Lower lobe of right lung (tissue), 2 donors: ENCODE measurements at places on chromosomes 5 and 9.

GRCh38 chr9:138009803-138010690 lies 132.5 kb downstream of the CACNA1B start:
- peak; percentile 32 for DNase-seq

GRCh38 chr9:72627147-72627546 lies 105.7 kb downstream of the TMC1 start:
- no peak for DNase-seq

DNA sequence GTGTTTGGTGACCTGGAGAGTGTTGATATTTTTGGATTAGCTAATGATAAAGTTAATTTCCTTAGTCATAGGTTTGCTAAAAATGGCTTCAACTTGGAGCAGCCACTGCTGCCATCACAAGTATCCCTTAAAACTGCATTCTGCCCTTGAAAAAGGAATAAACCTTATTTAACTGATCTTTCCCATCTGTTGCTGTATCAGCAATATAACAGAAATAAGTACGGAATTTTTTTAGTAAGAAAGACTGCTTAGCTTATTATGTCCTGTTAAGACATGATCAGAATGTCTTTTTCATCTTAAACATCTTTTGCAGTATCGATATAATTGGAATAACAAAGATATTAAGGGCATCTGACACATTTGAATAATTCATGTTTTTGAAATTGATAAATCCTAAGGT lies 75.7 kb downstream of the LNPEP start:
- DNase-seq = no peak

DNA sequence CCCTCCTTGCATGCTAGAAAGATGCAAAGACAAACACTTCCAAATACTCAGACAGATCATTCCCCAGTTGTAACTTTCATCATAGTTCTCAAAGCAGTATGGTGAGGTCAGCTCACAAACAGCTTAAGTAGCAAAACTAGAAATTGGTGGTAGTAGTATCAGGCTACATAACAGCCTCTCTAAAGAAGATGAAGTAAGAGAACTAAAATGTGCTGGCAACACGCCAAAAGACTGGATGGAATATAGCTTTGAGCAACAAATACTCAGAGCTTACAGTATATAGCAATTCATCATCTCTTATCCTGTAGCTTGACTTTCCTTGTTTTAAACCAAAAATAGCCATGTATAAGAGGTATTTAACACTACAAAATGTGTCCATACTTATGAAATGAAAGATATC lies 7.5 kb downstream of the PFDN1 start:
- no peak for DNase-seq

GRCh38 chr9:129218272-129218625 lies 40.2 kb upstream of the IER5L start:
- DNase-seq = no peak

DNA sequence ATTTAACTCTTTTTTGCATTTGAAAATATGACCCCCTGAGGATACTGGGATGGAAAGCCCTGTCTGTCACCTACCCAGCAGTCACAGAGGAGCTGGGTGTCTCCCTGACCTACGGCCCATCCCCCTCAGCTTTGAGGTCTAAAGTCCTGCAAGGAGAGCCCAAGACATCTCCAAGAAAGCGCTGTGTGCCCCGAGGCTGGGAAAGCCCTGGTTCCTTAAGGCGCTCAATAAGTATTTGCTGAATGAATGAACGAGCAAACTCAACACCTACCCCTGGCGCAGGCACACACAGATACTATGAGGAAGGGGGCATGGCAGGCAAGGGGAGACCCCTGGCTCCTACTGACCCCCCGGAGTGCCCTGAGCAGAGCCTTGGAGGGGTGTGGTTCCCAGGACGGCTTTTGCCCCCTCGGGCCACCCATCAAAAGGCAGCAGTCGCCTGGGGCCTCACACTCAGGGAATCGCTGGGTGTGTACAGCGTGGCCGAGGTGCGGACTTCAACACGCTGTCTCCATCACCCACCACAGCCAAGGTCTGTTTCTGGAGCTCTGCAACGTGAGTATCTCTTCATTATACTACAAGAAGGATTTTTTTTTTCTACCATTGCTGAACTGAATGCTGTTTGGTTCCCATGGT lies 211.6 kb downstream of the ERCC6L2 start:
- no peak for DNase-seq

- peak; percentile 14 for DNase-seq
Observed at GRCh38 chr5:89418407-89419085, 535.6 kb upstream of the MEF2C start.

- no peak for DNase-seq
Observed at GRCh38 chr9:83425240-83425639, 113.0 kb downstream of the FRMD3 start.

DNA sequence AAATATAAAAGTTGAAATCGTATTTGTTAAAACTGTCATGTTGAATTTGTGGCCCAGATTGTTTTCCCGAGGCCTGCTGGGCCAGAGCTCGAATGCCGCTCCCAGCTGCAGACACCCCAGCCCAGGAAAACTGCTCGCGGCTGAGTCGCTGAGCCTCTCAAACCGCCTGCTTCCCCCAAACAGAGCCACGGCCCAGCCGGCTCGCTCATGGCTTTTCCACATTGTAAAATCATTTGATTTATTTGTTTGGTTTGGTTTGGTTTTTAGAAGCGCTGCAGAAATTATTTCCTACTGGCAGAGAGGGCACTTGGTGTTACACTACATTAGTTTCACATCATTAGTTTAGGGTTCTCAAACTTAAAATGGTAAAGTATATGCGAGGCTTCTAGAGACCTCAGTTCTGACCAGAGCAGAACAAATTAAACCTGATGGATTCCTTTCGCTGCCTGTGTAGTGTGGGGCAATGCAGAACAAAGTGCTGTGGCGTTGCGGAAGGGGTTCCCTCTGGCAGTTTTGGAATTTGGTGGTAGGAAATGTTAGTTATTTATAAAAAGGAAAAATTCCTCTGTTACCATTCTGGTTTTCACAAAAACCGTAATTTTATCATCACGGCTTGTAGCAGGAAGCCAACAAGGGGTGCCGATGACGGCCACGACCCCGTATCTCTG lies 156.5 kb upstream of the PITX1 start:
- no peak for DNase-seq

GRCh38 chr5:79032031-79032695 lies 37.3 kb downstream of the DMGDH start:
- DNase-seq = no peak

DNA sequence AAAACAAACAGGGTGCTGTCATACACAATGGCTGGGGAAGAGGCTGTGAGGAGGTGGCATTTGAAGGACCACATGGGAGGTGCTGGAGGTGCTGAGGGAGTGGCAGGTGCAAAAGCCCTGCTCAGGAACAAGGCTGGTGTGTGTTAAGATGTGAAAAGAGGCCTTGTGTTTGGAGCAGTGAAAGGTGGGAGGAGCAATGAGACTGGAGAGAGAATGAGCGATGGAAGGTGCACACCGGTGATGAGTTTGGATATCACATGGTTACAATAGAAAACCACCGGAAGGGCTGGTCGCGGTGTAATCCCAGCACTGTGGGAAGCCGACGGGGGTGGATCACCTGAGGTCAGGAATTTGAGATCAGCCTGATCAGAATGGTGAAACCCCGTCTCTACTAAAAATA lies 9.2 kb upstream of the FIBCD1 start:
- DNase-seq = no peak

DNA sequence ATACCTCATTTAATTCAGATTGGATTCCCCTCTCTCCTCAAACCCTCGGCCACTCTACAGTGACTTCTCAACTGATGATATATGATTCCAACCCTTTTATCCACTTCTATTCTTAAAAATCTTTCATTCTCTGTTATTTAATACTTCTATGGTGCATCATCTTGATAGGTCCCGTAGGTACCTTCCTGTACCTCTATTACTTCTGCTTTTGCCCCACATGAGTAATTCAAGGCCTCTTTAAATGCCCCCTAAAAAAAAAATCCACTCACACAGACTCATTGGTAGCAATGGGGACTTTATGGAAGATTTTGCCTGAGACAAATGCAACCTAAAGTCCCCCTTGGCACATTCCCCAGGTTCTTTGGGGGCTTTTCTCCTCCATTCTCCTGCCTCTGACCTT lies 54.3 kb downstream of the FAM81B start:
- DNase-seq = no peak

DNA sequence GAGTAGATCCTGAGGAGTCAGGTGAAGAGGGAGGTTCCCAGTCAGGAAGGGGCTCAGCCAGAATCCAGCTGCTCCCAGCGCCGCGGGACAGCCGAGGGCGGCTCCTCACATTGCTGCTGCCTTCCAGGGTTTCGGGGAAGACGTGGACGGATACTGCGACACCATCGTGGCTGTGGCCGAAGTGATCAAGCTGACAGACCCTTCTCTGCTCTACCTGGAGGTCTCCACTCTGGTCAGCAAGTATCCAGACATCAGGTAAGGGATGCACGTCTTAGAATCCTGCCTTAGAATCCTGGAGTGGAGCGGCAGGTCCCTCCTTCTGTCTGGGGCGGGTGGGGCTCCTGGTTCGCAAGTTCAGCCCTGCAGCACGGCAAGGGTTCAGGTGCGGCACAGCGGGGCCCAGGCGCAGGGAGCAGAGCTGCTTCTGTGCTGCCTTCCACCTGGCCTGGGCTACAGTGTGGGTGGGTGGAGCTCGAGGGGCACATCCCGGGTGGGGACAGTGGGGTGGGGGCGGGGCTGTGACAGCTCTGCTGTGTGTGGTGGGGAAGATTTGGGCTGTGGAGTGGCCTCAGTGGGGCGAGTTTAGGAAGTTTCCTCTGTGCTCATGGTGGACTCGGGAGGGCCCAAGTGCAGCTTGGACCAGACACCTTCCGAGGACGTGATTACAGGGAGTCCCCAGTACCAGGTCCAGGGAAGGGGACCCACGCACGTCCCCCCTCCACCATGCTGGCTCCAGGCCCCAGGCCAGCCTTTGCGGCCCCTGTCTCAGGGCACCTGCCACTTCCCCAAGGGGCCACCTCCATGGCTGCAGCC lies 22.8 kb downstream of the EXOC3 start:
- DNase-seq = no peak

- no peak for DNase-seq
Observed at GRCh38 chr5:173338380-173339015, 10.3 kb upstream of the STC2 start.

DNA sequence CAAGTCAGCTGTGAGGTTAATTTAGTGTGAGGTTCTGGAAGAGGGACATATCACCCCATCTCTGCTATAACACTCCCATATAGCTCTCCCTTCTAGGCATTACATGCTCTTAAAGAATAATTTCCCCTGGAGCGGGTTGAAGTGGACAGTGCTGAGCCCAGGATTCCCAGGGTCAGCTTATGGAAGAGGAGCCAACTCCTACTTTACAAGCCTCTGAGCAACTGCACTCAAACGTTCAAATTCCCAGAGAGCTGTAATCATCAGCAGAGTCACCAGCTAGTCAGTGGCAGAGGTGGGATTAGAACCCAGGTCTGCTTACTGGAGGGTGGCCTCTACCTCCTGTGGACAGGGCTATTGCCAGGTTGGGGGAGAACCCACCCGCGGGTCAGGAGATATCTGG lies 1.4 kb downstream of the NEURL1B start:
- DNase-seq = no peak

DNA sequence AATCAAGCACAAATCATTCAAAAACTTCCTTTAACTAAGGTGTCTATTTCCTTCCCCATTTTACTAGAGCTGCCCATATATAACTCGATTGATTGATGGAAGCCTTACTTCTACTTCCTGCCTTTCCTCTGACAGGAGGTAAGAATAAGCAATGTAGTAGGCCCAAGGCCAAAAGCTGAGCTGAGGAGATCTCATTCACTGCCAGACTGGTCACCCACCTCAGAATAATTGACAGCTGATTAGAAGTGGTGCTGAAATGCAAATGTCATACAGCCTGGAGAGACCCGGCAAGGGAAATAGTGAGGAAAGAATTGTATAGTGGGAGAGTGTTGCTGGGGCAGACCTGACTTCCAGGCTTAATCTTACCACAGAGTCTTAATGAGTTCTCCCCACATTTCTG lies 239.9 kb downstream of the SAXO1 start:
- no peak for DNase-seq

DNA sequence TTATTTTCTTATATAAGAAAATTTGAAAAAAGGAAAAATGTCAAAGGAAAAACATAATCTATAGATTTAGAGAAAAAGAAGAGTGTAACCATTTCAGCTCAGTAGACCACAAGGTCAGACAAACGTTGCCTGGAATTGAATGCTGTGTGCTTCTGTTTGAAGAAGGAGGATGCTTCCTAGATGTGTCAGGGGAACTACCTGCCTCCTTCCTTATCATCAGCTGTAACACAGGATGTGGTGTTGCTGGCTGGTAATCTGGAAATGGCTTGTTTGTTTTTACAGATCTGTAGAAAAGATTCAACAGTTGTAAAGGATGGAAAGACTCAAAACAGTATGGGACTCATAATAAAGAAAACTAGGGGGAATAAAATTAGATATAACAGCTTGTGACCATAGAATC lies 160.7 kb upstream of the MEF2C start:
- no peak for DNase-seq

DNA sequence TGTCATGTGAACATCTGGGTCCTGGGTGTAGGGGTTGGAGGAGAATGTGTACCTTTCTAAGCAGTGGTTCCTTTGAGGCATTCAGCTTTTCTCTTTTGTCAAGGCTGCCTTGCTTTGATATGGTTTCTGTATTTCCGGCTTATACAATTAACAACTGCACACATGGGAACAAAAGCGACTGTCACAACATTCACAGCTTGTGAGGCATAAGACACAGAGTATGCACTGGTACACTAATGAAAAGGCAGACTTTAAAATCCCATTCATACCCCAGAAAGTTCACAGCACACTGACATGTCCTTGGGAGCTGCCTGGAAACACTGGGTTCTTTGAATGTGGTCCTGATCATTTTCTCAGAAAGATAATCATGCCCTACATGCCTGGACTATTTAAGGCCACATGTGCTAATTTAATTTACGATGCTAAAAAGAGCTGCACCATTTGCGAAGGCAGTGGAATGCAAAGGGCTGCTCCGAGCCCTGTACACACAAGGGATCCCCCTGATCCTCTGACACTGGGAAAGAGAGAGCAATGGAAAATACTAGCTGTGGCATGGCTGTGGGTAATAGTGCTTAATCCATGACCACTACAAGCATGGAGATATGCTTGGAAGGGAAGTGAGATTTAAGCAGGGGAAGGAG lies 131.8 kb downstream of the EFNA5 start:
- DNase-seq = no peak

GRCh38 chr9:122005597-122005996 lies 87.5 kb downstream of the TTLL11 start:
- no peak for DNase-seq

- no peak for DNase-seq
Observed at GRCh38 chr5:18299166-18299565, 664.9 kb downstream of the TAF11L14 start.

DNA sequence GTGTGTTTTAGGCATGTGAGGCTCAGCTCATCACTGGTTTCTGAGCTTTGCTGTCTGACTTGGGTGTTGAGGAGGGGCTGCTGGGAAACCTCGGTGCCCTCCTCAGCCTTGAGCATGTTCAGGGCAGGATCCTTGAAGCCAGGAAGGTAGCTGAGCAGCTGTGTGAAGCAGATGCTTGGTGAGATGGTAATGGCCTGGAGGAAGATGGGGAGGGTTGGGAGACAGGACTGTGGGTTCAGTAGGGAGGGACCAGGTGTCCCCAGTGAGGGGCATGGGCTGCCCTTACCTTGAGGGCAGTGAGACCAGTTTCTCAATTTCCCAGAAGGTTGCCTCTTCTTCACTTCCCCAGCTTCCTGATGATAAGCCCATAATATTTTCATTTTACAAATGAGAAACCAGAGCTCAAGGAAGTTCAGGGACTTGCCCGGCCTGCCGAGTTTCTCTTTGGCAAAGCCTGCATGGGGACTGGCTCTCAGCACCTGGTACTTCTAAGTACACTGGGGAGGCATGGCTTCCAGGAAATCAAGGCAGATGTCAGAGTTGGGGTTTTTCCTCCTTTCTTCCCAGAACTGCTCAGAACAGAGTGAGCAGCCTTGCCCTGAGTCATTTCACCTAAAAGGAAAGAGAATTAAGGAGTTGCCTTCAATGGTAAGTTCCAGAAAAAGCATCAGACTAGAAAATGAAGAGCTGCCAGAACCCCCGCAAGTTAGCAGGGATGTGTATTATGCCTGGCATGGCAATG lies 225.7 kb downstream of the MAST4 start:
- DNase-seq = no peak
